Stimulated activated CD4-positive, alpha-beta T cell treated with anti-CD3 and anti-CD28 coated beads, Interleukin-4, amount 100 ng/mL, for 24 hours (primary cell): ENCODE measurements at places on chromosomes 1 and 21.

DNA sequence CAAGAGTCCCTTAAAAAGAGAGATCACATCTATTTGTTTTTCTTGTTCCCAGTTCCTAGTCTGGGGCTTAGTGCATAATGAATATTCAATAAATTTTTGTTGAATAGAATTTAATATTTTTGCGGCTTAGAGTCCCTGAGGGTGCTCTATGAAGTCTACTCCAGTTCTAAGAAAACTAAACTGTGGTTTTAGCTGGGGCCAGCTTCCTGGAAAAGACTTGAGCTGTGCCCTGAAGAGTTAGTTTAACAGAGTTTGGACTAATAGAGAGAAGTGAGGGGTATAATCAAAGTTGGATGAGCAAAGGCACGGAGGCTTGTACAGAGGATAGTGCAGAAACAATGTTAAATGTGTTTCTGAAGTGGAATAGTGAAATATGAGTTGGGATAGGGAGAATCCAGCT, 168.9 kb downstream of the FASLG start:
- no peak for DNase-seq

DNA sequence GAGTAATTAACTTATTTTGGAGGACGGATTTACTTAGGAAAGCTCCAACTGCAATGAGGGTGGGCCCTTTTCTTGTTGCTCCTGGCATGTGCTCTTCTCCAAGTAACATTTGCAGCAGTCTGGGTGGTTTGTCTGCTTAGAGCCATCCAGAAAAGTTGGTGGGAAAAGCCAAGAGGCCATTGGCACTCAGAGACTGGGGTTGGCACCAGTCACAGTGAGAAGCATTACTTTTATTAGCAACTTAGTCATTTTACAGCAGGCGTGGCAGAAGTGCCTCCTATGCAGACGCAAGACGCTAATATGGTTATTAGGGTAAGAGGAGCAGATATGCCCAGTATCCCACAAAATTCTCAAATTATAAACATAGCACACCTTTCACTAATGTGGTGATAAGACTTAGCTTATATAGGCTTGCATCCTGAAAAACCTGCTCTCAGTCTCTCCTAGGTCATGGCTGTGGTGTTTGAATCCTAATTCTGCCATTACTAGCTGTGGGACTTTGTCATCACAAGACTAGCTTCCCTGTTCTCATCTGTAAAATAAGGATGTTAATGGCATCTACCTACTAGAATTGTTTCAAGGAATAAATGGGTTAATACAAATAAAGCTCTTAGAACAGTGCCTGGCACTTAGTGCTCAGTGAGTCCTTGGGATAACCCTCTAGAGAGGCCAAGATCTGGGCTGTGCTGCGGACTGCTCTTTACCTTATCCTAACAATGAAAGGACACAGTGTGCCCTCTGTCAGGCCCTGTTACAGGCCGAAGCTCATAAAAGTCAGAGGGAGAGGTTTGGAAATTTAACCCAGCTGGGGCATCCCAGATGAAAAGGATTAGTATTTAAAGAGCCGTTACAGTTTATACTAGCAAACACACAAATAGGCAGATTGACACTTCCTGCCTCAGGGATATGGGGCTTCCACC, 154.6 kb downstream of the ROR1 start:
- DNase-seq = no peak

- no peak for DNase-seq
Measured at GRCh38 chr1:113369040-113369439, 21.3 kb upstream of the MAGI3 start.

DNA sequence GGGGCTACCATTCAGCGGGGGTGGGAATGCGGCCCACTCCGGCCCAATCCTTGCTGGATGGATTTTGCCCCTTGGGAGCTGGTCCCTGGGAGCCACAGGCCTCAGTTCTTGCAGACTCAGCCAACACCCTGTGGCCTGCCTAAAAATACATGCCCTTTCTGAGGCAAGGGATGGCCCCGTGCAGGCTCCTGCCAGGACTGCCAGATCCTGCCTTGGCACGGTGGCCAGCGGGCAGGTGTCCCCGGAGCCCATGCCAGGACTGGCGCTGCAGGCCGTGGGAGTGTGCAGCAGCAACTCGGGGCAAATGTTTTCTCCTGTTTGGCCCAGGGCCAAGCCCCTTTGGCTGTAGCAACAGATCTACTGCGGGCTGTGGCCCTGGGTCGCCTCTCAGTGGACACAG, 1.6 kb upstream of the PANK4 start:
- DNase-seq = no peak

- no peak for DNase-seq
Measured at GRCh38 chr21:32702702-32703101, 25.1 kb downstream of the SYNJ1 start.

DNA sequence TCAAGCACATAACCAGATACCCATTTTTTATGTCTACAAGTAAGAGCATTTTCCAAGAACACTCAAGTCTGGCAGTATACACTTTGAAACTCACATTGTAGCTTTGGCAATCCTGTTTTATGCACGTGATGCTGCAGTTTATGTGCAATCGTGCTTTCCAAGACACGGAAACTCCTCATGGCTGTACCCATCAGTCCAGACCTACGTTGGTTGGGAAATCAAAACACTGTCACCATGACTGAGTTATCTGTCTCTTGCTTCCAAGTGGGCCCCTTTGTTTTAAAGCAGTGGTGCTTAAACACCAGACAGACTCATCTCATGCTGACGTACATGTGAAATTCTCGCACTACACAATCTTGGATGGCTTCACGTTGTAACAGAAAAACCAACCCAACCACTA, 192.8 kb downstream of the LTN1 start:
- DNase-seq = no peak
